Stimulated activated CD8-positive, alpha-beta memory T cell treated with anti-CD3 and anti-CD28 coated beads, Interleukin-7, amount 100 ng/mL, for 48 hours (primary cell): ENCODE measurements at places on chromosomes 2 and 18.

- DNase-seq: no peak
Observed at GRCh38 chr2:120826716-120827410, 91.2 kb downstream of the GLI2 start.

GRCh38 chr2:200627110-200627770 lies 41.4 kb downstream of the AOX1 start:
- no peak for DNase-seq

- no peak for DNase-seq
Observed at GRCh38 chr2:230913406-230914143, 11.5 kb downstream of the GPR55 start.

- DNase-seq: no peak
Observed at GRCh38 chr2:8592736-8593135, 89.1 kb upstream of the ID2 start.

- no peak for DNase-seq
Observed at GRCh38 chr2:144361742-144362141, 158.2 kb downstream of the ZEB2 start.
